ENCODE measurements at places on chromosomes 4 and X. TPM values are rescaled to one million over a fixed set of nuclear protein-coding genes. Genes with fewer than 3 reads are reported as not detected.

Gene FABP2
- total RNA-seq = not detected

Gene TBX22
- not detected for total RNA-seq

Gene TNMD
- total RNA-seq = not detected

Gene IL2
- not detected for total RNA-seq

Gene GPC3
- 15.3 TPM for total RNA-seq

Gene PGAM4
- not detected for total RNA-seq

Gene MSX1
- 1.6 TPM for total RNA-seq

Gene CCSER1
- total RNA-seq = 1.4 TPM

Gene DMRTC1
- not detected for total RNA-seq

Gene USP27X
- 3.1 TPM for total RNA-seq

Gene ANXA3
- total RNA-seq = 297 TPM

Gene RIPPLY1
- total RNA-seq = not detected

Gene NAP1L5
- total RNA-seq = 0.96 TPM

Gene USP17L12
- not detected for total RNA-seq

Gene COMMD8
- 38.1 TPM for total RNA-seq

Gene NXF2B
- total RNA-seq = not detected

Gene CXXC4
- total RNA-seq = 0.50 TPM

Gene NOCT
- total RNA-seq = 47.4 TPM

Gene LEF1
- total RNA-seq = 9.1 TPM

Gene ASB11
- total RNA-seq = not detected

Gene IL2RG
- 0.08 TPM for total RNA-seq

Gene TLR6
- total RNA-seq = 1.3 TPM

Gene CLDN2
- 0.13 TPM for total RNA-seq

Gene RENBP
- 38.7 TPM for total RNA-seq

Gene ART3
- not detected for total RNA-seq

Gene GPR143
- 18.7 TPM for total RNA-seq

Gene SMIM10L2A
- total RNA-seq = 3.8 TPM

Gene DGKK
- total RNA-seq = not detected

Gene MAGED4
- 32.5 TPM for total RNA-seq

Gene GPR78
- not detected for total RNA-seq

Gene CTAG2
- total RNA-seq = not detected
